Central memory CD4-positive, alpha-beta T cell (primary cell): ENCODE measurements at places on chromosomes 1 and 21.

DNA sequence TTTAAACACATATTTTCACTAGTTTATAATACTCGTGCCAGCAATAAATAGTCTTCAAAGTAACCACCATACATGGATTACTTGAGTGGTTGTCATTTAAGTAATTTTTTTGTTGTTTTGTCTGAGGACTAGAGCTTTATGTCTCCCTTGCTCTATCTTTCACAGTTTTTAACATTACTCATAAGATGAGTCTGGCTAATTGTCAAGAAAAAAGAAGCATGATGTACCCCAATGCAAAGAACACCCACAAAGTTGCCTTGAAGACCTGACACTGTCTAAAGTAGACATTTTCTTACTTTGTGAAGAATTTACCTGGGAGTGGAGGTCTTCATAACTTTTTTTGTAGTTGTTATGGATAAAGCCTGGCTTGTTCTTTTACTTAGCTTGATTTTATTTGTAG, 210.4 kb upstream of the BRINP3 start:
- DNase-seq, result no peak

- DNase-seq, result no peak
These were observed 2.4 kb upstream of the FAM78B start for GRCh38 chr1:166169182-166169581.

DNA sequence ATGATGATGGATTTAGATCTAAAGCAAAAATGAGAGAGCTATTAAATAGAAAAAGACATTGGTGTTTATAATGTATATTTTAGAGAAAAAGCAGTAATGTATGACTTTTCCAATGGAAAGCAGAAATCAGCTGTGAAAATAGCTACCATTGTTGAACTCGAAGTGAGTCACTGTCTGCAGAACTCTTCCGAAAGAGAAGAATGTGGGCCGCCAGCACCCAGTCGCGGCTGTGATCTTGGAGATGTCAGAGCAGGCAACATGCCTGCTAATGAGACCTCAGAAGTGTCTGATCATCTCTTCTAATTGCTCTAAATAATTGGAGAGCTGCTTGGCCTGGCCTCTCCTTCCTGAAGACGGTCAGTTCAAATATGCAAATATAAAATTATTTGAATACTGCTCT, 333.6 kb upstream of the RUNX1 start:
- no peak for DNase-seq

GRCh38 chr1:66333466-66334199, 200.3 kb upstream of the SGIP1 start:
- no peak for DNase-seq

DNA sequence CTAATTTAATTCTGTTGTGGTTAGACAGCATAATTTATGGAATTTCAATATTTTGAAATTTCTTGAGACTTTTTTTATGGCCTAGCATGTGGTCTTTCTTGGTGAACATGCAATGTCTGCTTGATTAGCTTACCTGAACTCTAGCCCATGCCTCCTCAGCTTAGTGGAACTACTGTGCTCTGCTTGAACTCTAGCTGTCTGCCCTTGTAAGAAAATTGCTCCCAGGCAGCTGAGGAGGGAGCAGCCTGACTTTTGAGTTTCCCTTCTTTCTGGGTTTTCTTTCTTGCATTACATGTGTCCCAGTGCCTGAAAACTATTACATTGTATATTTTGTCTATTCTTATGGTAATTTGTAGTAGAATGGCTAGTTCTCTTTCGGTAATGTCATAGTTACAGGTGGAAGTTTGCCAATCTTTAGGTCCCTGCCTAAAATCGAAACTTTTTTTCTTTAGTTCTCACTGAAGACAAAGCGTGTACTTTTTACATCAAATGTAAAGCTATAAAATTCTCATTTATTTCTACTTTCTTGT, 105.3 kb downstream of the MAST2 start:
- no peak for DNase-seq

DNA sequence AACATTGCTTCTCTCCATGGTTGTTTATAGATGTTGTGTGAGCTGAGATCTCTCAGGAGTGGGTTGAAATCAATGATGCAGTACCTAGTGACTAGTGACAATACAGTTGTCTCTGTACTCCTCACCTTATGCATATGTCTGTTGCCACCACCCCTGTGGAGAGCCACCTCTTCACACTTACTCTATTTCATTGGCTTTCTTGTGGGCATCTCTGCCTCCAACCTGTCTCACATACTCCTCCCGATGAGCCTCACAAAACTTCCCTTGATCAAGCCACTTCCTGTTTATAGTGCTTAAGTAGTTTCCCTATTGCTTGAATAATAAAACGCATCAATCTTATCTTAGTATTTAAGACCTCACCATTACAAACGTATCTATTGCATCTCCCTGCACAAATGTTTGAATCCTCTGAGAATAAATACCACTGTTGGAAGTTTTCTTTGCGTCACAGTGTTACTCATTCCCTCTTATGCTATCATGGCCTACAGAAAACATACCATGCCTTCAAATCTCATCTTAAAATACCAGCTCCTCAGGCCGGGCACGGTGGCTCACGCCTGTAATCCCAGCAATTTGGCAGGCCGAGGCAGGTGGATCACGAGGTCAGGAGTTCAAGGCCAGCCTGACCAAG, 54.7 kb upstream of the GREM2 start:
- DNase-seq, result peak; percentile 63

DNA sequence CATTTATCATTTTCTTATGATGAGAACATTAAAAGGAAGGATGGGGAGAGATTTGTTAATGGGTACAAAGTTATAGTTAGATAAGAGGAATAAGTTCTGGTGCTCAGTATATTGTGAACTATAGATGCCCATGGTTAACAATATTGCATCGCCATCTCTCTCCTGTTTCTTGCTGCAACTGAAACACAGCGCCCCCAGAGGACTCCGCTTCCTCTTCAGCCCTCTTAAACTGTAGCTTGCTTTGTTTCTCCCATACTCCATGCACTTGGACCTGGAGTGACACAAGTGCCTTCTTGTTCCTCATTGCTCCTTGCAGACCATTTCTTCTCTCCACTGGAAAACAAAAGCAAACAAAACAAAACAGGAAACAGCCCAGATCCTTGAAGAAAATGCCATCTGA, 70.1 kb upstream of the NTPCR start:
- DNase-seq, result no peak

DNA sequence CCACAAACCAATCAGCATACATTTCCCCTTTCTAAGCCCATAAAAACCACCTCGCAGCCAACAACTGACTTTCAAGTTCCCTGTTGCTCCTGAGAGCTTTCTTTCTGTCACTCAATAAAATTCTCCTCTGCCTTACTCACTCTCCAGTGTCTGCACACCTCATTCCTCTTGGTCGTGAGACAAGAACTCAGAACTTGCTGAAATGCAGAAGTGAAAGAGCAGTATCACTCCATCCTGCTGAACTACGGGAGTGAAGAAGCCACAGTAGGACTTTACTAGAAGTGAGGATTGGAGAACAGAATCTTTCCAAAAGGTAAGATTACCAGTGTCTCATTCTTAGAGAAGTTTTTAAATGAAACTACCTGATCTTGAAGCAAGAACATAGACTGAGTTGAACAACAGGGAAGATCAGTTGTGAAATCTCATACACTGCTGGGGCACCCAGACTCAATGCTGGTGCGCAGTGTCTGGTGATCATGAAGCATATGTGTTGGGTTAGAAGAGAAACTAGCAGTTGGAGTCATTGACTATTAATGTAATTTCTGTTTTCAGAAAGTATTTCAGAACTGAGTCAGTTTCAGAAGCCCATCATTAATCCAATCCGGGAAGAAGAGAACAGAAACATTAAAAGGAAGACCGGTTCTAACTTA, 726.9 kb upstream of the TMPRSS15 start:
- no peak for DNase-seq

- DNase-seq, result no peak
These were observed 853 bp downstream of the USP16 start for GRCh38 chr21:29025328-29025713.
